Urinary bladder (tissue), 4 donors: ENCODE measurements at places on chromosomes 11 and 22. TPM values are rescaled to one million over a fixed set of nuclear protein-coding genes. Genes with fewer than 3 reads are reported as not detected.

OR10D3 gene
- polyA plus RNA-seq = not detected

C11orf87 gene
- not detected for polyA plus RNA-seq

LIF gene
- polyA plus RNA-seq = 1.1 TPM

ALKBH8 gene
- polyA plus RNA-seq = 5.1 TPM

PDE2A gene
- 56.1 TPM for polyA plus RNA-seq

APOBEC3F gene
- 4.4 TPM for polyA plus RNA-seq

MUC5B gene
- polyA plus RNA-seq = not detected

TRIM51 gene
- polyA plus RNA-seq = not detected

MMP13 gene
- polyA plus RNA-seq = 0.04 TPM

PVALB gene
- 2.7 TPM for polyA plus RNA-seq
